Uterus (tissue), 4 donors: ENCODE measurements at places on chromosomes 5 and 9.

- no peaks in the 10 kb centered on the region for H3K4me1 ChIP-seq
- no peaks in the 10 kb centered on the region for H3K27me3 ChIP-seq
- H3K4me3 ChIP-seq = no peak overlapping the region
- H3K27ac ChIP-seq = no peak overlapping the region
- DNase-seq = no peak
Observed at GRCh38 chr5:82912462-82912861, 164.7 kb downstream of the TMEM167A start.

- no peaks in the 10 kb centered on the region for H3K4me1 ChIP-seq
- H3K27ac ChIP-seq = no peak overlapping the region
- H3K4me3 ChIP-seq = no peak overlapping the region
- H3K27me3 ChIP-seq = no peaks in the 10 kb centered on the region
Observed at GRCh38 chr5:73911761-73912393, 285.9 kb downstream of the ARHGEF28 start.

DNA sequence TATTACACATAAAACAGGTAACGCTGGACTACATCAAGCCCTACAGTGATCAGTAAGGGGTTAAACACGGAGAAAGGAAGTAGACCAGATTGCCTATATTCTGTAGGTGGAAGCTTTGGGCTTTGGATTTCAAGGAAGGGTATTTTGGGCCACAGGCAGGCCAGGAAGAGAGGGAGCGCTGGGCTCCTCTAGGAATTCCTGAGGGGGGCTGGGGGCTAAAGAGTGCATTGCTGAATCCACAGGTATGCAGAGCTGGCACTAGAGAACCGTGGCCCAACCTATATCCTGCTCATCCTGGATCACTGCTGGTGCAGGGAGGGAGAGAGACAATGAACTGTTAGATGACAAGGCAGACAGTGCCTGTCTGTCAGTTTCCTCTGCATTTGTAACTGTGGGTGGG, 367.1 kb downstream of the CSNK1G3 start:
- no peak for DNase-seq
- no peaks in the 10 kb centered on the region for H3K4me1 ChIP-seq

- no peaks in the 10 kb centered on the region for H3K4me1 ChIP-seq
- H3K4me3 ChIP-seq = no peak overlapping the region
- DNase-seq = no peak
- no peaks in the 10 kb centered on the region for H3K27me3 ChIP-seq
Observed at GRCh38 chr5:66841264-66841663, 245.1 kb downstream of the MAST4 start.

DNA sequence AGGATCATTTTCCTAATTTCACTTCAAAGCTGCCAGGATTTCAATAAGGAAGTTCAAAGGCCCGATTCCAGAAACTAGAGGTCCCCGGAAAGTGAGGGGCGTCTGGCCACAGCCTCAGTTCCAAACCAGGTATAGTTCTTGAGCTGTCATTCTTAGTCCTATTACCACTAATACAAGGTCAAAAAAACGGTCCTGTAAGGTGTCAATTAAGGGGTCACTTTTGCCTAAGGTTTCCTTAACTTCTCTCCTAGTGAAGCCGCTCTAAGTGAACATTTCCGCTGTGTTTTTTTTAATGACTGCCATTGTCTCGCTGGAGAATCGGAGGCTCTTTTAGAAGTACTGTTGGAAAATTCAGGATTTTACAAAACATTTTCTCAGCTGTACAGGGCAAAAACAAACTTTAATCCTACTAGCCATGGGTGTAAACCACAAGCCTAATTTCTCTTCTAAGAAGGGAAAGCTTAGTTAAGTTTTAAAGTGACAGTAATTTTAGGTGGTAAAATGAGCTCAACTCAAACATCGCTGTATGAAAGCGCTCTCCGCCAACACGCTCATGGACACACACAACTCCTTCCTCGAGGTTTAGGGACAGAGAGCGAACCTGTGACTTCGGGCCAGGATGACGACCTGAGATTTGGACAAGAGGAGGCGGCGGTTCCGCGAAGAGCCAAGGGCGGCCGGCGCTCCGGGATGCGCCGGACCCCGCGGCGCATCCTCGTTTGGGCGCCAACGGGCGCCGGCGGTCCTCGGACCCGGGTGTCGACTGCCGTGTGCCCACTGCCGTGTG, 76.7 kb upstream of the IFNE start:
- no peaks in the 10 kb centered on the region for H3K36me3 ChIP-seq
- no peak overlapping the region for H3K4me3 ChIP-seq
- DNase-seq = no peak
- no peak overlapping the region for H3K27ac ChIP-seq
- H3K4me1 ChIP-seq = no peaks in the 10 kb centered on the region

DNA sequence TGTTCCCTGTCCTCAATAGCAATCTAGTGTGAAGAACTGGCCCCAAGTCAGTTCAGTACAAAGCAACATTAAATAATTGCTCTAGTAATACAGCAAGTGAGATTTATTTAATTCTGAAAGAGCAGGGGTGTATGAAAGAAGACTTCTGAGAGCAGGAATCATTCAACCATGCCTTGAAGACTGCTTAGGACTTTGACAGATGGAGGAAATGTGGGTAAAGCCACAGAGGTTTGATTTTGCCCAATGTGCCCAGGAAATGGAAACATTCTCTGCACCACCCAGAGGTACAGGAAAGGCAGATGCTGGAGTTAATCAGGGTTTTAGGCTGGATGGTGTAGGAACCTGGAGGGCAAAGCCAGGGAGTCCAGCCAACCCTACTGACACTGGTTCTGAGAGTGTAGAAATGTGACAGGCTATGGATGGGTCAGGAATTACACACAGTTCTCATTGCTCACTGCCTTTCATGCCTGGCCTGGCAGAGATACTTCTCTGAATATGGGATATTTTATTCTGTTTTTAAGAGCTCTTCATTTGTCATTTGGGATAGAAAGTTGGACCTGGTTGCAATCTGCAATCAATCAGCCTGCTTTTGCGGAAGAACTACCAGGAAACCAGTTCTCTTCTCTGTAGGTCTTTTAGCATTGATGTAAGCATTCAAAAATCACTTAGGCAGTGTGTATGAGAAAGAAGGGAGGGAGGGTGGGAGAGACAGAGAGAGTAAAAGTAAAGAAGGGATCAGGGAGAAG, 88.3 kb downstream of the BRINP1 start:
- no peaks in the 10 kb centered on the region for H3K36me3 ChIP-seq
- no peak for DNase-seq
- H3K27ac ChIP-seq = no peak overlapping the region
- H3K4me1 ChIP-seq = no peaks in the 10 kb centered on the region
- H3K4me3 ChIP-seq = no peak overlapping the region

DNA sequence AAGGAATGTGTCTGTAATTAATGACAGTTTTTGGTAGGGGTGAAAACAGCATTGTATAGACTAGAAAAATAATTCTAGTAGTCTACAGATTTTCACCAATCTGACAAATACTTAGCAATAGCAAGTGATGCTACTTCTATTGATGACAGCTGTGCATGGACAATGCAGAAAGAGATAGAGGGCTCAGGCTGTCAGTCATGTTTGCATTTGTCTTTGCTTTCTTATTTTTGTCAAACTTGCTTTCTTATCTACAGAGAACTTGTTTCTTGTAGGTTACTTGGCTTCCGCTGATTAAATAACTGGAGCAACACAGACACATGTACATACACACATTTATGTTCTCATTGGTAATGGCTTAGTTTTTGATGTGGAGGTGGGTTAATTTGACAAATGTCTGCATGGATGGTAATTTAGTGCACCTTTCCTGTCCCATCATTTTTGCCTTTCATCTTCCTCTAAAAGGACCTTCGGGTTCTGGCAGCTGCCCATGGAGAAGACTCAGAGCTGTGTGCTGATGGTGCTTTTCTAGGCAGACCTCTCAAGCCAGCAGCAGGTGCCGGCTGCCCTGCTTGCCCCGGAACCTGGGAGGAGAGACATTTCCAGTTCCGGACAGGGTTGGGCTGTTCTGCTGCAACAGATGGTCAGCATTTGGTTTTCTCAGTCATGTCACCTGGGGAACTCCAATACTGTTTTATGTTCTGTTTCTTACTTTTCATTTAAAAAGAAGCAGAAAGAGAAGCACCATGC, 28.8 kb downstream of the CAMK4 start:
- no peak for DNase-seq
- no peaks in the 10 kb centered on the region for H3K27me3 ChIP-seq
- H3K27ac ChIP-seq = no peak overlapping the region

DNA sequence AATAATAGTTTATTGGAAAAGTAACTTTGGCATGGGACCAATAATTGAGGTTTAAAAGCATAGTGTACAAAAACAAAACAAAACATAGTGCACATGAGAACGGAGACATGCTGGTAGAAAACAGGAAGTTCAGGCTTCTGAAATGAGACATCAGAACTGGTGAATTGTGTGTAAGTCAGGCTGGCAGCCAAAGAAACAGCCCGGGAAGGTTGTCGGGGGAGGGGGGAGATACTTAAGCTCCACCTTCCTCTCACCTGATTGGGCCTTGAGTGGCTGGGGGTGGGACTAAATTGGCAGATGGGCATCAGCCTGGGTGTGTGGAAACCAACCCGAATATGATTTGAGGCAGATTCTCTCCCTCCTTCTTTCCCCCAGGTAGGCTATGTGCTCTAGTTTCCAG, 256.3 kb downstream of the SMARCA2 start:
- H3K4me3 ChIP-seq = no peak overlapping the region
- H3K4me1 ChIP-seq = peaks cover 4% of the 10 kb centered on the region
- no peaks in the 10 kb centered on the region for H3K36me3 ChIP-seq
- no peak for DNase-seq

GRCh38 chr9:30160570-30160969, 2223.9 kb upstream of the ACO1 start:
- H3K27me3 ChIP-seq = no peaks in the 10 kb centered on the region
- DNase-seq = no peak
- H3K27ac ChIP-seq = no peak overlapping the region
- H3K4me3 ChIP-seq = no peak overlapping the region
- no peaks in the 10 kb centered on the region for H3K4me1 ChIP-seq

GRCh38 chr5:150402901-150403342, 9.8 kb downstream of the CD74 start:
- no peaks in the 10 kb centered on the region for H3K4me1 ChIP-seq
- H3K36me3 ChIP-seq = no peaks in the 10 kb centered on the region
- H3K4me3 ChIP-seq = no peak overlapping the region
- no peak for DNase-seq
- no peak overlapping the region for H3K27ac ChIP-seq

- no peaks in the 10 kb centered on the region for H3K27me3 ChIP-seq
- H3K27ac ChIP-seq = no peak overlapping the region
- peak; percentile 66 for DNase-seq
Observed at GRCh38 chr5:33997331-33997983, 10.4 kb downstream of the AMACR start.

- no peak overlapping the region for H3K27ac ChIP-seq
- H3K4me1 ChIP-seq = no peaks in the 10 kb centered on the region
- no peak for DNase-seq
Observed at GRCh38 chr5:91118354-91118753, 264.8 kb downstream of the ARRDC3 start.

GRCh38 chr5:164722702-164723101, 1217.3 kb downstream of the MAT2B start:
- H3K4me1 ChIP-seq = no peaks in the 10 kb centered on the region
- no peaks in the 10 kb centered on the region for H3K36me3 ChIP-seq
- no peaks in the 10 kb centered on the region for H3K27me3 ChIP-seq

GRCh38 chr5:155649666-155650065, 636.1 kb downstream of the KIF4B start:
- DNase-seq = no peak
- H3K27me3 ChIP-seq = no peaks in the 10 kb centered on the region
- no peaks in the 10 kb centered on the region for H3K4me1 ChIP-seq
- H3K4me3 ChIP-seq = no peak overlapping the region

- no peak for DNase-seq
- H3K36me3 ChIP-seq = no peaks in the 10 kb centered on the region
- H3K4me1 ChIP-seq = no peaks in the 10 kb centered on the region
Observed at GRCh38 chr5:157198277-157198986, 17.8 kb downstream of the ITK start.

- no peaks in the 10 kb centered on the region for H3K27me3 ChIP-seq
- H3K4me3 ChIP-seq = no peak overlapping the region
- H3K36me3 ChIP-seq = no peaks in the 10 kb centered on the region
- H3K27ac ChIP-seq = no peak overlapping the region
Observed at GRCh38 chr9:12958279-12958678, 183.5 kb downstream of the LURAP1L start.

- no peaks in the 10 kb centered on the region for H3K27me3 ChIP-seq
- DNase-seq = no peak
- no peaks in the 10 kb centered on the region for H3K36me3 ChIP-seq
- H3K27ac ChIP-seq = no peak overlapping the region
- H3K4me3 ChIP-seq = no peak overlapping the region
Observed at GRCh38 chr5:34410411-34411139, 245.6 kb upstream of the RAI14 start.

DNA sequence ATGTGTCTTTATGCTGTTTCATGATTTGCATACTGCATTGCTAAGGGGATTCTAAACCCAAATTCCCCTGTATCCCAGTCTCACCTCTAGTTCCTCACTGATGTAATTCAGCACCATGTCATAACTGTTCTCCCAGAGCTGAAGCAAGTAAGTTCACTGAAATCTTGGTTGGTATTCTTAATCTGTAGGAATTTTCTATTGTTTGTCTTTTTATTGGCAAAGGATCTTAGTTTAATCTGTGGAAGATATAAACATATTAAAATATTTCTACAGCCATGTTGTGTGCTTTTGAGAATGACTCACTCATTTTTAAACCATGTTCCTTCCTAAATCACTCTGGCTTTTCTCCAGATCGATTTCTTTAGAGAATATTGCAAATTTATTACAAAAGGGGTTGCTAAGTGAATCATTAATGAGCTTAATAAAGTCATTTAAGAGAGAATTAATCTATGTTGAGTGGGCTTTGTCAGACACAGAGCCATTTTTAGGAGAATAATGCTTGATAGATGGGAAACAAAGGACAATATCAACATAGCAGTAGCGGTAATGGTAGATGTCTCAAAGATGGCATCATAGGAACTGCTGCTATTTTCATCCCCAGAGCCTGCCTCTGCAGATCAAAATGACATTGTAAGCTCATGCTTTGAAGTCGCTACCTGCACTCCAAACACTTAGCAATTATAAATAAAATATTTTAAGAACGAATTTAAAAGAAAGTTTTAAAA, 110.0 kb downstream of the ENC1 start:
- no peak for DNase-seq
- no peaks in the 10 kb centered on the region for H3K36me3 ChIP-seq
- H3K4me3 ChIP-seq = no peak overlapping the region
- H3K27me3 ChIP-seq = no peaks in the 10 kb centered on the region
- no peak overlapping the region for H3K27ac ChIP-seq

DNA sequence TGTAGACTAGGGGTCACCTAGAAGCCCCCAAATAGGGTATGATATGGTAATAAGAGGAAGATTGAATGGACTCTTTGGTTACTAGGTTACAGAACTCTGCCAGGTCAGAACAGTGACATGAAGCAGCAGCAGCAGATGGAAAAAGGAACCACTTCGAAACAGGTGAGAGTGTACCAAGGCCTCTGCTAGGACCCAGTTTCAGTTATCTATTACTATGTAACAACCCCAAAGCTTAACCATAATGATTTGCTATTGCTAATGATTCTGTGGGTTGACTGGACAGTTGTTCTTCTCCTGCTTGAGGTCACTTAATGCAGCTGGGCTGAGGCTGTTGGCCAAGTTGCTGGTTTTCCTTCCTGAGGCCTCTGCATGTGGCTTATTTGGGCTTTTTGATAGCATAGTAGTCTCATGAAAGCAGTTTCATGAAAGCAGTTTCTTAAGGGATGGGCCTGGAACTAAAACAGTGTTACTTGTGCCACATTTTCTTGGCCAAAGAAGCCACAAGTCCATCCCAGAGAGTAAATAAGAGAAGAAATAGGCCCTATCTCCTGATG, 17.6 kb downstream of the C9orf43 start:
- no peaks in the 10 kb centered on the region for H3K36me3 ChIP-seq
- H3K4me1 ChIP-seq = no peaks in the 10 kb centered on the region
- no peaks in the 10 kb centered on the region for H3K27me3 ChIP-seq
- no peak for DNase-seq
- H3K27ac ChIP-seq = no peak overlapping the region
- no peak overlapping the region for H3K4me3 ChIP-seq
